ENCODE measurements at places on chromosomes 2 and 18.

- no peak for DNase-seq
Measured at GRCh38 chr2:192090911-192091310, 103.8 kb downstream of the TMEFF2 start.

DNA sequence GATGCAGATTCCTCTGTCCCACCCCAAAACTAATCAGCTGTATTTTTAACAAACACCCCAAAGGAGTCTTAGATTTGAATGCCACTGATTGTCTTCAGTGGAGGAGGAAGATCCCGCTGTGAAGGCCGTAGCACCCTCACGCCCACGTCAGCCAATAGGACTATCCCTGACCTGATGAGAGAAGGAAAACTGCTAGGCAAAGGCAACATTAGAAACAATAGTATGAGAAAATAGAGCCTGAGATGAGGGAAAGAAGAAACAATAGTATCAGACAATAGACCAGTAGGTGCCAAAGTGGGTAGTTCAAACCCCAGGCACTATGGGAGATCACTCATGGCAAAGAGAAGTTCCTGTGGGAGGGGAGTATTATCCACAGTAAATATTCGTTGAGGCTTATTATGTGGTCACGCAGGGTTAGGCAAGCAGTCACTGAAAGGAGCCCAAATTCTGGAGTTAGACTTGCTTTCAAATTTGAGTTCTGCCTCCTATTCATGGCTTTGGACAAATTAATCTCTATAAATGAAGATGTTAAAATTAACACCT is 2.8 kb downstream of the PCBP1 start:
- no peak for DNase-seq

- no peak for DNase-seq
Measured at GRCh38 chr2:111633189-111633588, 250.8 kb downstream of the ANAPC1 start.

DNA sequence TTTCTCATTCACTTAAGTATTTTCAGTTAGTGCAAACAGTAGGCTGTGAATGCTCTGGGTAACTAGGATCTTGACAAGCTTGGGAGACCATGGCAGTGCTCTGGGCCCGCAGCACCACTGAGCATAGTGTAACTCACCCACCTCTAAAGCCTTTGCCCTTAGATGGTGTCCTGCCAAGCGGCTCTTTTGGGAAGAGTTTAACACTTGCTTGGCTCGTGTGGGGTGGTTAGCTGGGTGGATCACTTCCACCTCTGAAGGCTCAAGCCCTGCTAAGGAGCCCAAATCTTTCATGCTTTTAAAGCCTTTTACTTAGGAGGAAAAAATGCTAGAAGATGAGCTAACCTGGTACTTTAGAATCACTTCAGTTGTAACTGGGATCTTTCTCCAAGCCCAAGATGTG is 33.9 kb downstream of the PTPN18 start:
- DNase-seq, result no peak

- no peak for DNase-seq
Measured at GRCh38 chr2:45741161-45741850, 89.8 kb downstream of the PRKCE start.

- DNase-seq, result no peak
Measured at GRCh38 chr18:34710458-34710914, 388 bp downstream of the DTNA start.

DNA sequence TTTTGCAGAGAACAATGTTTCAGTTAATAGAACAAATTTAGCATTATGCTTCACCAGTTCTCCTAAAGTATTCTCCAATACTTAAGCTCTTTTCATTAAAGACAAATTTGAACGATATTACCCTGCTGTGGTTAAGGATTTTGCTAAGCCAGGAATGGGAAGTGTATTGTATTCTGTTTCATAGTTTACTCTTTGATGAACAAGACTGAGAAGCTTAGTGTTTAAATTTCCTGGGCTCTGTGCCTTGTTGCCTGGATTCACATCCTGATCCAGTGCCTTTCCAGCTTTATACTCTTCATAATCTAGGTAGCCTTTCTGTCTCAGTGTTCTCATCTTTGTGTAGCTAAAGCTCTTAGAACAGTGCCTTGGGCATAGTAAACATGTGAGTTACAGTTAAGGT is 58.6 kb upstream of the GLS start:
- DNase-seq, result no peak

- no peak for DNase-seq
Measured at GRCh38 chr18:75809926-75810255, 382.4 kb upstream of the SMIM21 start.

DNA sequence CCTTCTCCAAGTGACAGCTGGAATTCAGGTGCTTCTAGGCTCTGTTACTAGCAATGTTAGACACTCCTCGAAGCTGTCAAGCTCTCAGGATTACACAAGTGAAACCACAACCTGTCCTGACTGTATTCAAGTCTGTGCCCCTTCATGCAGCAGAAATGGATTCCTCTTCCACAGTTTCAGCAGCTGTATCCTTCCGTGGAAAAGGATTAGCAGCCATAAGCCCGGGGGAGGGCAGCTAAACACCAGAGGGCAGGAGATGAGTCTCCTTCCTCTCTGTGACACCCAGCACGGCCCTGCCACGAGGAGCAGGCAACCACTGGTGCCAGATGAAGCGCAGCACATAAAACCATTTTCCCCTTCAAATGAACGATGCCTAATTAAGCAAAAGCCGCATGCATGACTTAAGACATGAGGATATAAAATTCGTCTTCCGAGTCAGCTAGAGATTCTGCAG is 1.2 kb downstream of the ST3GAL5 start:
- no peak for DNase-seq

- DNase-seq, result no peak
Measured at GRCh38 chr18:75130591-75131328, 78.2 kb downstream of the PTGR3 start.

DNA sequence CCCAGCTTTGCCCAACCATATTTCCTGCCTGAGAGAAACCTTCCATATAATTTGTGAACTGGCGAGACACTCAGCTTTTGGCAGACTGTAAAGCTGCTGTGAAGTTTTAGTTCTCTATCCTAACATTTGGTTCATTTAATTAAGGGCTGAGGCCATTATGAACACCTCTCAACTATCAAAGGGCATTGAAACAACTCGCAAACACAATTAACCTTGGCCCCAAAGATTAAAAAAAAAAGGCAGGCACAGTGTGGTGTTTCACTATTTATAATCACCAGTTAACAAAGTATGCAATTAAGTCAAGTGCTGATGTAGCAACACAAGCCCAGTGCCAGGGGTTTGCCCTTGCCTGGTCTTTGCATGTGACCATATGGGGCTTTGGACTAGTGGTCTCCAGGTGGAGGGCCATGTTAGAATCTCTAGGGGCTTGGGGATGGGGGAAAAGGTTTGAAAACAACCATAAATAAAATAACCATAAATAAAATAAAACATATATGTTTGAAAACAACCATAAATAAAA is 297.6 kb upstream of the SKOR2 start:
- no peak for DNase-seq

GRCh38 chr2:210548878-210549384 is 7.5 kb upstream of the CPS1 start:
- DNase-seq, result no peak

- no peak for DNase-seq
Measured at GRCh38 chr2:1777781-1778180, 33.5 kb upstream of the PXDN start.

GRCh38 chr18:10930076-10930475 is 219.3 kb downstream of the PIEZO2 start:
- DNase-seq, result no peak

GRCh38 chr2:174686430-174686829 is 77.8 kb downstream of the CHRNA1 start:
- DNase-seq, result no peak

DNA sequence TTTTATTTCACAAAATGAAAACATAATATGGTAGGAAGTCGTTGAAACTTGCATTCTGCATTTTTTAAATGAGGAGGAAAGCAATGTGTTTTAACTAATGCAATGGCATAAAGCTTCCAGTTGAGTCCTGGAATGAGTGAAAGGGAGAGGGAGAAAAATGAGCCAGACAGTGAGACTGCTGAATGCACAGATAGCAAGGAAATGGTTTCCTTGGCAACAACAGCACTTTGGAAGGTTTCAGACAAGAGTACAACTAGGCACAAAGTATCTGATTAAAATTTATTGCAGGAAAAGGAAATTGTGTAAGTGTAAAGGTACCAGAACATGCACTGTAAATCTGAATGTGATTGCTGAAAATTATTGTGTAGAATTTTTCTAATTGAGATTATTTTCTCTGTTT is 320.1 kb upstream of the KYNU start:
- no peak for DNase-seq

DNA sequence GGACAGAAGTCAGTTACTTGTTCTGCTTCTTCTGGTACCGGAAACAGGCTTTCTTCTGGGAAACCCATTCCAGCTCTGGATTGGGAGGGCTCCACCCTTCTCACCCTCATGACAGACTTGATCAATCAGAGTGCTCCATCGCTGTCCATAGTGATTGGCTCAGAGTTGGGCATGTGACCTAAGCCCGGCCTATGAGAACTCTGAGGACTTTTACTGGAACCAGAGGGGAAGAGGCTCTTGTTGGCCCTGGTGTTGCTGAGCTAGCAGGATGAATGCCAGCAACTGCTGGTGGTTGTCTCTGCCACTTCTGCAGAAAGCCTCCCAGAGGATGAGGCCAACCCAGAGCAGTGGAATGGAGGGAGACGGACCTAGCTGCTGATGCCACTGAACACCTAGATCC is 33.3 kb downstream of the TMEM37 start:
- no peak for DNase-seq

DNA sequence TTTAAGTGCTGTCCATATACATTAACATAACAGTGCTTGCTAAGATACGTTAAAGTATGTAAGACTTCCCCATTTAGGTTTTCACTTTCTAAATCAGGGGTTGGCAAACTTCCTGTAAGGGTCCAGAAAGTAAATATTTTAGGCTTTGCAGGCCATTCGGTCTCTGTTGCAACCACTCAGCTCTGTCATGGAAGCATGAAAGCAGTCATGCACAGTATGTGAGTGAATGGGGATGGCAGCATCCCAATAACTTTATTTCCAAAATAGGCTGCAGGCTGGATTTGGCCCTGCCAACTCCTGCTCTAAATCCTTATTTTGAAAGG is 128.7 kb downstream of the PLA2R1 start:
- DNase-seq, result no peak

- DNase-seq, result no peak
Measured at GRCh38 chr2:31140151-31140550, 1.9 kb upstream of the GALNT14 start.

- DNase-seq, result no peak
Measured at GRCh38 chr18:59026831-59027410, 112.8 kb upstream of the SEC11C start.

GRCh38 chr2:80591233-80591632 is 286.7 kb upstream of the LRRTM1 start:
- DNase-seq, result no peak

DNA sequence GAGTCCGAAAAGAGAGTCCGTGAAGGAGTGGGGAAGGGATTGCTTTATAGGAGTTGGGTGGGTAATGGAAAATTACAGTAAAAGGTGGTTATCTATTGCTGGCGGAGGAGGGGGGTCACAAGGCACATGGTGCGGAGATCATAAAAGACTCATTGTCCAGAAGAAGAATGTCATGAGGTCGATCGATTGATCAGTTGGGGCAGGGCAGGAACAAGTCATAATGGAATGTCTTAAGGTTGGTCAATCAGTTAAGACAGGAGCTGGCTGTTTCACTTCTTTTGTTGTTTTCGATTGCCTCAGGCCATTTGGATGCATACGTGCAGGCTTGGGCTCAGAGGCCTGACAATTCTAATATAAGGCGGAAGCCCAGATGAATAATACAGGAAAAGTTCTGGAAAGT is 473.0 kb upstream of the TNP1 start:
- no peak for DNase-seq

GRCh38 chr2:136738044-136738443 is 27.3 kb upstream of the THSD7B start:
- DNase-seq, result no peak

GRCh38 chr2:60450488-60450887 is 103.0 kb downstream of the BCL11A start:
- no peak for DNase-seq

DNA sequence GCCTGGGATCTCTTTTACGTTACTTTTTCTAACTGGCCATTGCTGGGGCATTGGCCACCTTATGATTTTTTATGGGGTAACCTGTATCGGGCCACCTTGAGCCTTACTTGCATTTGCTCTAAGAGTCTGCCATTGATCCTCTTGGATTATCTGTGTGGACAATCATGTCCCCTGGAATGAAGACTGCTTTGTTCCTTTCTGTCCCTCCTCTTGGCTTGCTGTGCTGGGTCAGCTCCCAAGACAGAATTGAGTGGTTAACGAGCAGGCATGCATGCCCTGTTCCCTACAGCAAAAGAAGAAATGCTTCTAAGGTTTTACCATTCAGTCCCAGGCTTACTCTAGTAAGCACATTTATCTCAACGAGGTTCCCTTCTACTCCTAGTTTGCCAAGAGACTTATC is 46.3 kb downstream of the MAL start:
- DNase-seq, result no peak

DNA sequence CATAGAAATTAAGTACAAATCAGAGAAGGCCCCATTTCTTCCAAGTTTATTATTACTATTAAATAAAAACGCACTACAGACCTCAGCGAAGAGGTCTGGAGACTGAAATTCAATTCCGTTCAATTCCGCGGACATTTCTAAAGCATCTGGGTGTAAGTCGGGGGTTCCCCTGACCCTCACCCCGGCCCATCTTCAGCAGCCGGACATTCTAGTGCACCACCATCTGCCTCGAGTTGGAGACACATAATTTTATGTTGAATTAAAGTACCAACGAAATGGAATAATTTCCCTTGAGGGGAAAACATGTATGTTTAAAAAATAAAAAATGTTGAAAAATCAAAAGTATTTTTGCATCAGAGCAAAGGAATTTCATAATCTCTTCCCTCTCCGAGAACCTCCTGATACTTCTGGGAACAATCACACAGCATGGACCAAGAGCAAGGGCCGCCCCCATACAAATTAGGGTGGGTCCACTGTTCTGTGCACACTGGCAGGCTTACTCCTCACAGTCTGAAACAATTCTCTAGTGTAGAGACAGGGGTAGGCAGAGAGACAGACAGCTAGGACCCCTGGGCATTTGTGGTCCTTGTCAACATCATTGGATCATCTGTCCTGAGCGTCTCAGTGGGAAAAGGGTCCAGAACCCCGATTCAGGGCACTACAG is 29.3 kb downstream of the MBP start:
- no peak for DNase-seq

DNA sequence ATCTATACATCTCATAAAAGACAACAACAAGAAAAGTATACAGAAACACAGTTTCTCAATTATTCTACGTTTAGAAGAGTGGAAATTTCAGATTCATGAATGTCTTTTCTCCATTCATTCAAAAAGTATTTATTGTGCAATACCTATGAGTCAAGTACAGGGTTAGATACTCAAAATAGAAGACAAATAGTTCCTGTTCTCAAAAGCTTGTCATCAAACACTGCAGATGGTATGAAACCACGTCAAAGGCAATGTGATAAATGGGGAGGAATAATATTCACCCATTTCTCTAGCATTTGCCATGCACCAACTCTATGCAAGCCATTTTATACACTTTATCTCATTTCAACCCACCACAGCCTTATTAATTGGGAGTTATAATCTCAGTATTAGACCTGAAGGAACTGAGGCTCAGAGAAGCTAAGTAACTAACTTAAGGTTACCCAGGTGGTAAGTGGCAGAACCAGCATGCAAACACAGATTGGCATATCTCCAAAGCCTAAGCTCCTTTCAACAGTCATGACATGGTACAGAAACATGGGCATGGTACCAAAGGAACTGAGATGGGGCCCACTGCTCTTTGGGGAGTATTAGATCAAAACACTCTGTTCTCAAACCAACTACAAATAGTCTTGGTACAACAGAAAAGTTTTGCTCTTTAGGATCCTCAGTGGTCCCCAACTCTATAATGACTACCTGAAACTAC is 67.2 kb upstream of the NPAS2 start:
- no peak for DNase-seq

- no peak for DNase-seq
Measured at GRCh38 chr2:74072565-74072964, 75.1 kb downstream of the BOLA3 start.
